ENCODE measurements at places on chromosomes 4 and X.

- no peak for DNase-seq
Observed at GRCh38 chrX:143472347-143472938, 44.8 kb downstream of the SPANXN3 start.

GRCh38 chr4:40204507-40205258 lies 7.9 kb downstream of the RHOH start:
- no peak for DNase-seq

DNA sequence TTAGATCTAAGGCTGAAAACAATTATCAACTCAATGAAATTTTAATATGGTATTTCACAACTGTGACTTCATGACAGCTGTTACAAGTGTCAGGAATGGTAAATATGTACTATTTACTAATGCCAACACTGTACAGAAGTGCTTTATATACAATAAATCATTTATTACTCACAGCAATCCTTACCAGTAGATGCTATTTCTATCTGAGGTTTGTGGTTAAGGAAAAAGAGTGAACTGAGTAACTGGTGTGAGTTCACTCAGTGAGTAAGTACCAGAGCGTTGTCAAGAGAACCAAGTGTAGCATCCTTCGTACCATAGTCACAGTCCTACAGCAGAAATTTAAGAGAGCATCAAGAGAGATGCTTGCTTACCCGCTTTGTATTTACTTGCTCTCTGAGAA lies 23.3 kb downstream of the MTHFD2L start:
- DNase-seq = no peak

- DNase-seq = no peak
Observed at GRCh38 chrX:47497271-47497888, 14.4 kb upstream of the ZNF41 start.

Data from putamen (tissue), 1 donor.